Heart right ventricle (tissue), 16 donors: ENCODE measurements at places on chromosomes 1 and 21. TPM values are rescaled to one million over a fixed set of nuclear protein-coding genes. Genes with fewer than 3 reads are reported as not detected.
A peak's percentile ranks its signal among the peaks of the same experiment; 100 is the strongest.

DNA sequence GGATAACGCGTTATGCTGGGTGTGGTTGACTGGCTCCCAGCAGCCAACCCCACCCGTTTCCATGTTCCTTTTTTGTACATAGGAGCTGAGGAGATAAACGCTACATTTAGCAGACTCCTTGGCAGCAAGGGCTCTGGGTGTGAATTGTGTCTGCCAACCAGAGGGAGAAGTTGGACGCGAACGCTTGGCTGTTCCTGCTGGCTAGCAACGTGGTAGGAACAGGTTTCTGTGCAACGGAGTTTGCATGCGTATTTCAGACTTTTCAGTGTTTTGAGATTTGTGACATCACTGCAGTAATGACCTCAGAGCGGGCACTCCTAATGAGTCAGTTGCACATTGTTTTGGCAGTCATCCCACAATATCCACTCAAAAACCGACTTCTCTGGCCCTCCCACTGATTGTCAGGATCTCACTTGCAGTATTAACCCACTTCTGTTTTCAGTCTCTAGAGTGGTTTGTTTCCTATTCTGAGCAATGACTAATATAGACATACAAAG is 98.7 kb upstream of the RGS1 start:
- peak overlapping the region; percentile 2 for H3K4me3 ChIP-seq
- no peak overlapping the region for H3K27ac ChIP-seq
- H3K27me3 ChIP-seq: peaks cover 12% of the 10 kb centered on the region
- no peaks in the 10 kb centered on the region for H3K36me3 ChIP-seq
- no peaks in the 10 kb centered on the region for H3K4me1 ChIP-seq
- peak; percentile 44 for DNase-seq

DNA sequence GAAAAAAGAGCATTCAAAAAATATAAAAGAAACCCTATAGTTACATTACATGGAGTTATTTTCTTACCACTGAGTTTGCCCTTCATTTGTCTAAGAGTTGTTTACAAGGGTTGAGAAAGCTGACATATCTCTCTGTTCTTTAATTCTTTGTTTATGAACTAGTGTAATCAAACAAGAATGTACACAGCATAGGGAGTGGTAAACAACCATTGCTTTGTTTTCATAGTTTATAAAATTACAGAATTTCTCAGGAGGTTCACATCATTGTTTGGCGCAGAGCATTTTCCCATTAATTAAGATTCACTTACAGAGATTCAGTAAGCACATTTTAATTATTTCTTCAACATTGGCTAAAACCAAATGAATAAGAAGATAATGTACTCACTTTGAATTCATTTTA is 87.6 kb downstream of the IFI44 start:
- no peak overlapping the region for H3K4me3 ChIP-seq
- no peak overlapping the region for H3K27ac ChIP-seq
- H3K27me3 ChIP-seq: no peaks in the 10 kb centered on the region
- H3K4me1 ChIP-seq: no peaks in the 10 kb centered on the region

GRCh38 chr1:235624721-235625333 is 24.8 kb downstream of the GNG4 start:
- no peak overlapping the region for H3K4me3 ChIP-seq
- H3K36me3 ChIP-seq: no peaks in the 10 kb centered on the region
- H3K27me3 ChIP-seq: peaks cover 13% of the 10 kb centered on the region
- H3K27ac ChIP-seq: no peak overlapping the region
- no peak for DNase-seq

DNA sequence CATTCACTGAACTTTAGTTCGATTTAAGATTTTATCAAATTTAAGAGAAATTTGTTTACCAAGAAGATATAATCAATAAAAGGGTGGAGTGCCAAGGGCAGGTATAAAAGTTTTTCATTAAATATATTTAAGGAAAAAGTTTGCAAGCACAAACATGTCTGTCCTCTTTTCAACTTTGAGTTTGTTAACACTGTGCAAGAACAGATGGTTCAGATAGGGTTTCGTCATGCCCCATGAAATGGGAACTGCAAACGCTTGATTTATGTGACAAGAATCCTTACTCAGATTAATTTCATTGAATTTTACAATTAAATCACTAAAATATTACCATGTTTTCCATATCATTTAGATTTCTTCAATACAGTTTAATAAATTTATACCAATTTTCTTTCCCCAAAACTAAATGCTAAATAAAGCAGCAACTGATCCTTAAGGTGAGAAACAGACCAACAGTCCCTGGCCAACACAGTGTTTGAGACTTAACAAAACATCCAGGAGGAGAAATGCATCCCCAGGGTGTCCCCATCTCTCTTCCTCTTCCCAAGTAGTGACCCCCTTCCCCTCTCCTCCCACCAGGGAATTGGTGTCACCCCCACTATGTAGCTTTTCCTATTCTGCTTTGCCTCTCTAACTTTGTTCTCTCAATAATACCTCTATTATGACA is 292.9 kb downstream of the LTN1 start:
- H3K4me3 ChIP-seq: no peak overlapping the region
- no peaks in the 10 kb centered on the region for H3K27me3 ChIP-seq
- no peak overlapping the region for H3K27ac ChIP-seq

The FAF1 gene
- 99.3 TPM for total RNA-seq

The CFAP45 gene
- total RNA-seq: 0.92 TPM
